ENCODE measurements at places on chromosomes 2 and 18.

DNA sequence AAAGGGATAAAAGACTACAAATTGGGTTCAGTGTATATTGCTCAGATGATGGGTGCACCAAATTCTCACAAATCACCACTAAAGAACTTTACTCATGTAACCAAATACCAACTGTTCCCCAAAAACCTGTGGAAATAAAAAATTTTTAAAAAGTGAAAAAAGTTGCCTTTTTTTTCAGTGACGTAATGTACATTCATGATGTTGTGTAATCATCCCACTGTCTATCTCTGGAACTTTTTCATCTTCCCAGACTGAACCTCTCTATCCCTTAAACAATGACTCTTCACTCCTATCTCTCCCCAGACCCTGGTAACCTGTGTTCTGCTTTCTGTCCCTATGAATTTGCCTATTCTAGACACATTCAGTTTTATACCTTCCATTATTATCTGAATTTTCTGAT is 19.0 kb upstream of the GALR1 start:
- no peak for DNase-seq

- no peak for DNase-seq
Measured at GRCh38 chr2:46010925-46011490, 286.2 kb upstream of the EPAS1 start.

DNA sequence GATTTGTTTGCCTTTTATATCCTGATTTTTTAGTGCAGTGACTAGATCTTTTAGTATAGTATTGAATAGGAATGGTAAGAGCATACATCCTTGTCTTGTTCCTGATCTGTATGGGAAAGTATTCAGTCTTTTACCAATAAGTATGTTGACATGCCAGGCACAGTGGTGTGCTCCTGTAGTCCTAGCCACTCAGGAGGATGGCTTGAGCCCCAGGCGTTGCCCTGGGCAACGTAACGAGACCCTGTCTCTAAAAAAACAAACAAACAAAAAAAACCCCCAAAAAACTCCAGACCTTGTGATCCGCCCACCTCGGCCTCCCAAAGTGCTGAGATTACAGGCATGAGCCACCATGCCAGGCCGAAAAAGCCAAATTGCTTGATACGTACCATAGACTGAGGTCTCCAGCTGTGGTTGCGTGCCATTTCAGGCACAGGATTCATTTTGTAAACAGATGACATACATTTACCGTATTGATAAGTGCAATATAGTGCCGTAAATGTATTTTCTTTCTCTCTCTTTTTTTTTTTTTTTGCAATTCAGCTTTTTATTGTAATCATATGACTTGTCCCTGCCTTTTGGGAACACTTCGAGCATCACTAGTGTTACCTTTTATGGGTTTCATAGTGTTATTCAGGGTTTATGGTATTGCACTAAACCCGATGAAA is 18.5 kb downstream of the BIRC6 start:
- DNase-seq, result no peak

- DNase-seq, result no peak
Measured at GRCh38 chr2:64581777-64582539, 57.8 kb downstream of the AFTPH start.

DNA sequence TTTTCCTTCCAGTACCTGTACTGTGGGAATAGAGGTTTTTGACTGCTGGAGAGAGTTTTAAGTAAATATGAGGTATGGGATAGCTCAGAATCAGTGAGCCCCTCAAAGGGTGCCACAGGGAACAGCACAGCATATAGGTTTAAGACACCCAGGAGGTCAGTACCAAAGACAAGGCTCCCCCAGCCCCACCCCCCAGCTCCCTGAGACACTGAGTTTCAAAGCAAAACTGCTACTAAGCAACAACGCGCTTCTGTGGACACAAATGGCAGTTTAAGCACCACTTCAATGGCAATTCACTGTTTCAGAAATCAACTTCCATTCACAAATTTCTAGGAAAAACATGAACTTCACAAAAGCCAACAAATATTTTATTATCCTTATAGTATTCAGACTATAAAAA is 15.2 kb downstream of the E2F6 start:
- no peak for DNase-seq

- no peak for DNase-seq
Measured at GRCh38 chr2:229375251-229375650, 104.2 kb upstream of the PID1 start.

DNA sequence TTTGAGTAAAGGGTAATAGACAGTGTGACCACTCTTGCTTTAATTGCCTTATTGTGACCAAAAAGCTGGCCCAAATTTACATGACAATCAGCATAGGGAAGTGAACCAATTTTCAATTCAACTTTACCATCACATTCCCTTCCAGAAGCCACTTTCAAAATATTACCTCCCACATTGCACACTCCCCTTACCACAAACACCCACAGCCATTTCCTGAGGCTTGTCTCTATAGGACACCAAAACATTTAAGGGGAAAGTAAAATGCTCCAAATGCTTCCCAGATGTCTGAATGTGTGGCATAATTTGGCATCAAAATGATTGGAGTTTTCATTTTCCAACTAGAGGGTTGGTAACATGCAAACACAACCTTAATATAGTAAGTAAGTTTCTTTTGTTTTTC is 616.1 kb downstream of the SLC4A3 start:
- DNase-seq, result no peak
